ENCODE measurements at places on chromosomes 11 and 22. TPM values are rescaled to one million over a fixed set of nuclear protein-coding genes. Genes with fewer than 3 reads are reported as not detected.

GRCh38 chr11:69703768-69704507 lies at the start of gene FGF19:
Gene FGF19 (minus strand): TSS chr11:69704022. CDS start chr11:69703876, 146 bp downstream.
- DNase-seq, result no peak

GRCh38 chr11:78248191-78248590 lies 59.5 kb downstream of the USP35 start:
- DNase-seq, result no peak

The SYNGR1 gene
- 21.9 TPM for total RNA-seq

DNA sequence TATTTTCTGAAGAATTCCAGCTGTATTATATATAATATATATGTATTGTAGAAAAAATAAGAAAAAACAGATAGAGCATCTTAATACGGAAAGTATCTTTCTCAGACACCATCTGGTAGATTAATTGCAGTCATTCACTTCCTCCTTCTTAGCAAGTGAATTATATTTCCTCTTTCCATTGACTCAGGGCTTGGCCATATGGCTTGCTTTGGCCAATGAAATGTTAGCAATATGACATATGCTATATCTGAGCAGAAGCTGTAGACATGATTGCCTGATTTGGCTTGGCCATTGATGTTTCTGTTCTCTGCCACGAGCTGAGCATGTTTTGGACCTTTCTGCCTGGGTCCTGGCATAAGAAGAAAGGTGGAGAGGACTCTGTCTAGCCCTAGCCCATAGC lies 34.4 kb upstream of the ZBED5 start:
- DNase-seq, result no peak

DNA sequence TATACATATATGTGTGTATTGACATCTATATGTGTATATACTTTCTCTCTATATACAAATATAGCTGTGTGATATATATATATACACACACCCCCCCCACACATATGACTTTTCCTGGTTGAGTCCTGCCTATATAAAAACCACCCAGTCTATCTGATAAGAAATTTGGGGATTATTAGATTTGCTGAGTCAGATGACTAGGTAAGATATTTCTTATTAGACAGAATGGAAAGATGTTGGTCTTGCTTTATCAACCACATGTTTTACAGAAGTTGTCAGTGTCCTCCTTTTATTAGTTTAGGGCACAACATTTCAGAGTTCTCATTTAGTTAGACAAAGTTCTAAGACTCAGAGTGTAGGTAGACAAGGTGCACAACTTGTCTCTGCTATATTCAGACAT lies 953.3 kb downstream of the METTL15 start:
- DNase-seq, result no peak

DNA sequence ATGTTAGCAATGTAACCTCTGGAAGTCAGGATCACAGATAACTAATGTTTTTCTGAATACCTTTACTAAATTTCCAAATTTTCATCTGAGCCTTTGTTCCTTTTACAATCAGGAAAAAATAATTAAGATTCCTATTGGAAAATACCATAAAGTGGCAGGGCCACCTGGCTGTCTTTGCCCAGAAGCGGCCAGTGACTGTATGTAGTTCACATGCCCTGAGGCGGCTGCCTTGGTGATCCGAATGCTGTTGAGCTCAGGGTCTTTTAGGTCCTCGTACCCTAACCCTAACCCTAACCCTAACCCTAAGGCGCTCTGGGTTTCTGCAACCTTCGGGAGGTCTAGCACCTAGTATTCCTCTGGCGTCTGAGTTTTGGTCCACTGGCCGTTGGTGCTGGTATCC lies 8.5 kb upstream of the ARFGAP3 start:
- DNase-seq, result no peak

DNA sequence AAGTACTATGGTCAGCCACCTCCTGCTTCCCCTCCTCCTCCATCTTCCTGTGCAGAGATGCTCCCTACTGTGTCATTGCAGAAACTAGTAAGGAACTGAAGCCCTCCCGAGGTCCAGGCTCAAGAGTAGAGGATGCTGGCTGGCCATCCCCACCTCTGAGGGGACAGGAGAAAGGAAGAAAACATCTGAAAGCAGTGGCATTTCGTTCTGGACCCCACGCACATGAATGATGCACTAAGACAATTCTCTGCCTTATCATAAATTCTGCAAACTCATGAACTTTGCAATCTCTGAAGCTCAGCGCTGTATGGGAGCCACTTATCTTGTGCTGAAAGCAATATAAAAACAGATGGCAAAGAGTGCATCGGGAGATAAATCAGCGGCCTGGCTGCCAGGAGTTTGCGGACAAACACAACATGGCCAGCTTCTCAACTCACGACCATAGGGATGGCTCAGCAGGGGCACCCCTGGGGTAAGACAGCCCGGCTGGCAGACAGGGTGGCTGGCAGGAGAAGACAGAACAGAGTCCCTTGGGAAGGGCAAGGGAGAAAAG lies 306.4 kb downstream of the NXPE2 start:
- DNase-seq, result no peak

DNA sequence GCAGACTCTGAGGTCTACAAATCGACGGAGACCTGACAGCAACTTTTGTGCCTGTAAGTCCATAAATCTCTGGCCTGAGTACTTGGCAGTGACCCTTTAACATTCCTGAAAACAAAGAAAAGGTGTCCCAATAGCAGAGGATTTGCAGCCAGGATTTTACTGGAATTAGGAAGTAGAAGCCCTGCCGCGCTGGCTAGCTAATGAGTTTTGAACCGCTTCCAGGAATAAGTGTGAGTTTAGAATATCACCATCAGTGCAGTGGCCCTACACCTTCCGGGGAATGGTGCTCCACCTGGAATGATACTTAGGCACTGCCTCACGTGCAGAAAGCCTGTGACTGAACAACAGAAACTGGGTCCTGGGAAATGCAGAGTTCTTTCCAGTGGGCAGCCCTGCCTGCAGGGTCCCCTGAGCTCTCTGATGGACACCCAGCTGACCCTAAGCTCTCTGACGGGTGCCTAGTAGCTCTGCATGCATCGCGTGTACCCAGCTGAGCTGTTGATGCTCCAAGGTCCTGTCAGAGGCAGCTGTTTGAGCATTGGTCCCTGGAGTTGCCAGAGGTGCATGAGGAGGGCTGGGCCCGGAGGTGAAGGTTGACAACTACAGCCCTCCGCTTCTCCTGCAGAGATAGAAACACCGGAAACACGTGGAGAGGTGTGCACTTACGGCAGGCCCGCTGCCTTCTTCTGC lies 380.9 kb downstream of the TBC1D22A start:
- DNase-seq, result no peak

GRCh38 chr11:33987975-33988580 lies 63.5 kb upstream of the CAPRIN1 start:
- DNase-seq, result peak; percentile 80

DNA sequence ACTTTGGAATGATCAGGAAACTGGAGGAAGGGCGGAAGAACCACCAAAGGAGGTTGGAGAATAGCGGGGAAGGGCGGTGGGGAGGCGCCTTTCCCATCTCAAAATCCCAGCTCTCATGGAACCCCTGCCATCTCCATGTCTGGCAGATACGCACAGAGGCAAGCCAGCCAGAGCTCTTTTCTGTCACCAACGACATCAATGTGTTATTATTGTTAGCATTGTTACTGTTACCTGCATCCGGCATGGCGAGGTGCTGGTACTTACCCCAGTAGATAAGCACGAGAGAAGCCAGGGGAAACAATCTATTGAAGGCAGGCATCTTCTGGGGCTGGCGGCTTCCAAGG lies 969 bp downstream of the SCN3B start:
- DNase-seq, result no peak

The MMP1 gene
- not detected for total RNA-seq

DNA sequence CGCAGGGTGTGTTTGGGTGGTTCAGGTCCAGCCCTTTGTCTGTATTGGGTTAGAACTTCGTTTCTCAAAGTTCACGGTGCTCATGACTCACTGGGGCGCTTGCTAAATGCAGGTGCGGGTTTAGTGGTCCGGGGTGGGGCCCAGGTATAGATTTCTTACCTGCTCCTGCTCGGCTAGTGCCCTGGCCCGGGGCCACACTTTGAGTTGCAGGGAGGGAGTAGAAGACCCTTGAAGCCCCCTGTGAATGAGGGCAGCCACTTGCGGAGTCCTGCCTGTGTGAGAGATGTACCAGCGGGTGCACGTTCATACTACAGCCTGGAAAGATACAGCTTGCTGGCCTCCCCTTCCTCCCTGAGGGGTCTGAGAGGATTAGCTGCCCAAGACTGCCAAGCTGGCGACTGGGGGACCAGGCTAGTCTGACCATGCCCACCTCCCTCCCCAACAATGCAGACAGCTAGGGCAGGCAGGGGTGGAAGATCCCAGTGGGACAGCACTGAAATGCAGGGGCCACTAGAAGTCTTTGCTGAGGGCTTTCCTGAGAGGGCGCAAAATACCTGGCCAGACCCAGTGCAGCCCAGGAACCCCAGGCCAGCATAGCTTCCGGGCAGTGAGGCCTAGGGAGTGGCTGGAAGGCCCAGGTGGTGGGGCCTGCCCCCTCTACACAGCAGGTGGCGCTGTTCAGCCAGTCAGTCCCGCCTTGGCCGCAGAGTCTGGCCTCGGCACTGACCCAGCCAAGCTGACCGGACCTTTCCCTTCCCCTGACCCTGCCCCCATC lies 5.1 kb upstream of the MYRF start:
- DNase-seq, result peak; percentile 86

The HTR3B gene
- not detected for total RNA-seq

The OR8B2 gene
- not detected for total RNA-seq

The C11orf24 gene
- total RNA-seq, result 22.4 TPM

DNA sequence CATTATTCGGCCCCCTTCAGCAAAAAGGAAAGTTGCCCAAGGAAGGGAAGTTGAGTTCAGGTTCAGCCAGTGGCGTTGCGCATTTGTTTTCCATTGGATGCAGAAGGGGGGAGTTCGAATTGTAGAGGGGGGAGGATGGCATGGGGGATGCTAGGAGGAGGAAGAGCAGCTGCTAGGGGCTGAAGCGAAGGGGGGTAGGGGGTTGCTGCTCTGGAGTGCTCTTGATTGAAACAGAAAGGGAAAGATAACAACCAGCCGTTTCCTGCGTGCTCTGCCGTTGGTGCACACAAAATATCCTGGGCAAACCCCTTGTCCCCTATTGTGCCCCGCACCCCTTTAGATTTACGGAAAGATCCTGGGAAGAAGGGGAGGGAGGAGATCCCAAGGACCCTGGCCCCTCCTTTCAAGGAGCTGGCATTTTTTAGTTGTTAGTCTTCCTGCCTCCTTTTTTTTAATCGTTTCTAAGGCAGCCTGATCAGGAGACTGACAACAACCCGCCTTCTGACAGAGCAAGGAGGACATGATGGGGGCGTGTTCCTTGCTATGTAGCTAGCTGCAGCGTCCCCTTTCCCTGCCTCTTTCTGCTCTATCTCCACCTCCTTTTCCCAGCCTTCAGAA lies 2.1 kb downstream of the KMT2A start:
- DNase-seq, result peak; percentile 72

DNA sequence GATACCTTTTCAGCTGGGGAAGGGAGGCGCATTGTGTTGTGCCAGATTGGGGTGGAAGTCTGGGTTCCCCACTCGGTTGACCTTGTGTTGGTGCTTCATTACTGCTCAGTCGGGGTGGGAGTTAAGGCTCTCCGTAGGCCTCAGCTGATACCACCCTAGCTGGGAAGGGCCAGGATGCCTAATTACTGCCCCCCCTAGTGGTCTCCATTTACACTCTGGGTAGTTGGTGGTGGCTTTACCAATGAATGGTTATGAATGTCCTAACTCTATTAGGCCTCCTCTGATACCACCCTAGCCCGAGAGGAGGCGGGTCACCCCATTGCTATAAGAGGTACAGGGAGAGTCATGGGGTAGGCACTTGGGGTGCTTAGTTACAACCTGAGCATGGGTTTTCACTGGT lies 27.5 kb upstream of the HIKESHI start:
- no peak for DNase-seq

The FAM83F gene
- total RNA-seq, result under 0.01 TPM

The CRACR2B gene
- 4.3 TPM for total RNA-seq

GRCh38 chr11:69721106-69721505 lies 17.3 kb upstream of the FGF19 start:
- no peak for DNase-seq

- DNase-seq, result no peak
These were observed 6.6 kb downstream of the CERK start for GRCh38 chr22:46731246-46732040.

GRCh38 chr11:9138133-9138453 lies 46.7 kb upstream of the SCUBE2 start:
- no peak for DNase-seq

- no peak for DNase-seq
These were observed 415.4 kb downstream of the MN1 start for GRCh38 chr22:27386186-27386585.

The TMEM126B gene
- 39.3 TPM for total RNA-seq

The SHANK3 gene
- total RNA-seq, result 4.2 TPM

- DNase-seq, result no peak
These were observed 35.0 kb upstream of the OR6M1 start for GRCh38 chr11:123841174-123841573.

DNA sequence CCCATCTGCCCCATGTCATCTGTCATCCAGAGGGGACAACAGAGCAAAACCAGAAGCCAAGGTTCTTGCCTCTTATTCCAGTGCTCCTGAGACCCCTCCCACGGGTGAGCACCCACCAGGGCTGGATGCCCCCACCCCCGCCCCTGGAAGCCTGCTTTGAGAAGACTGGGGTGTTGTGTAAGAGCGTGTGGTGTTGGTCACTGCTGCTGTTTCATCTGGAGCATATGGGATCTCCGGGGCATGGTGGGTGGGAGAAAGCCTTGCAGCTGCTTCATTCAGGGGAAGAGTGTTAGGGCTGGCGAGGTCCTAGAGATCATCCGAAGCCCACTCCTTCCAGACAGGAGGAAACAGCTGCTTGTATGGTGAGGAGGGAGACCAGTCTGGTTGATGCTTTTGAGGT lies 54.1 kb downstream of the CHRDL2 start:
- no peak for DNase-seq

The CST6 gene
- total RNA-seq, result not detected

The APOA4 gene
- total RNA-seq, result not detected

DNA sequence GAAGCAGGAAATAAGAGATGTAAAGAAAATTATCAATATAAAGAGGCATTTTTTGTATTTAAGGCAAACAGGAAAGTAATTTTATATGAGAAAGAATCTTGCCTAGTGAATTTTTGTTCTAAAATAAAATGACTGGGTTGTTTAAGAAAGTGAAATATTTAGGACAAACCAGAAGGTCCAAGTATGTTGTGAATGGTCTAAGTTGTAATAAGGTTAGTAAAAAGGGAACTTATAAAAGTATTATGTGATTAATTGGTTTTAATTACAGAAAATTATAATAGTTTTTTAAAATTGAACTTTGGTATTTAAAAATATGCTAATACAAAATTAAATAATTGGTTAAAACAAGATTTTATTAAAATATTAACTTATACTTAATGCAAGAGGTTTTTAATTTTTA lies 26.6 kb upstream of the EI24 start:
- DNase-seq, result no peak

Measured in sigmoid colon (tissue), 7 donors.